ENCODE measurements at places on chromosomes 3 and 15. TPM values are rescaled to one million over a fixed set of nuclear protein-coding genes. Genes with fewer than 3 reads are reported as not detected.
A peak's percentile ranks its signal among the peaks of the same experiment; 100 is the strongest.

DNA sequence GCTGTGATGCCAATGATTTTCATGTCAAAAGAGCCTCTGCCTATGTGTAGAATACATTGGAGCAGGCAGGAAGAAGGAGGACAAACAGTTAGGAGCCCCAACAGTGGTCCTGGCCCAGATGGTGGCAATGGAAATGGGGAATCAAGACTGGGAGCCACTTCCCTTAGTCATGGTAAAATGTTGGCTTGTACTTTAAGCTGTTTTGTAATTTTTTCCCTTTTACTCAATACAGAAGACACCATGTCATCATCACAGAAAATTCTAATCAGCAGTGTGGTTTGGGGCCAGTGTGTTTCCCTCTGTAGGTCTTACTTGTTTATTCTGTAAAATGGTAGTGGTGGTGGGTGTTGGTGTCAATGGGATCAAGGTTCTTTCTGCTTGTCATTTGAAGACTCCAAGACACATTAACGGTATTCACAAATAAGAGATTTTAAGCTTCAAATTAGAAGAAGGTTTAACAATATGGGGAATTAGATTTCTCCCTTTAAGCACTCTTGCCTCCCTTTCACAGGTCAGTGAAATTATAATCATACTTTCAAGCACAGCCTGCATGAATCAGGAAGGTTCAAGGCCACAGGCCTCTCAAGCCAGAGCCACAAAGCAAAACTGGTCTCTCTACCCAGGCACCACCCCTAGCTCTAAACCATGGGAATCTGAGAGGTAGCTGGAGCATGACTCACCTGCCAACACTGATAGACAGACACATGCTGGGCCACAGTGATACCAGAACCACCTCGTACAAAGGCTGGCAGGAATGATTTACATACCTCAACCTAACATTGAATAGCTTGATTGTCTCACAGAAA lies 24.9 kb downstream of the SIAH2 start:
- peak; percentile 77 for DNase-seq
- H3K36me3 ChIP-seq, result peaks cover 37% of the 10 kb centered on the region
- H3K27ac ChIP-seq, result peak overlapping the region; percentile 93
- H3K4me1 ChIP-seq, result peaks cover 71% of the 10 kb centered on the region
- H3K27me3 ChIP-seq, result no peaks in the 10 kb centered on the region

DNA sequence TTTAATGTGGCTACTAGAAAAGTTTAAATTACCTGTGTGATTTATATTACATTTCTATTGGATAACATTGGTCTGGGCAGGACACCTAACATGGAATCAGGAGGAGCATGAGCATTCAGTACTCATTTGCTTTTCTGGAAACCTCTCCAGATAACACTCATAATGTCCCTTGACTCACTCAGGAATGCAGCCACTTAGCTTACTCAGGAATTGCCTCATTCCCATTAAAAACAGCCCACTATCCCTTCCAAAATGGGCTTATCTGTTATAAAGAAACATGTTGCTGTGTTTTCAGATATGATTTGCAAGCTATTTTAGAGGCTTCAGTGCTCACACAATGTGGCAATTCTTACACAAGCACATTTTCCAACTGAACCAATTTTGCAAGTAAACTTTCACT lies 17.1 kb downstream of the GBE1 start:
- no peaks in the 10 kb centered on the region for H3K27me3 ChIP-seq
- peaks cover 7% of the 10 kb centered on the region for H3K4me1 ChIP-seq
- DNase-seq, result no peak
- H3K36me3 ChIP-seq, result peaks cover 8% of the 10 kb centered on the region

DNA sequence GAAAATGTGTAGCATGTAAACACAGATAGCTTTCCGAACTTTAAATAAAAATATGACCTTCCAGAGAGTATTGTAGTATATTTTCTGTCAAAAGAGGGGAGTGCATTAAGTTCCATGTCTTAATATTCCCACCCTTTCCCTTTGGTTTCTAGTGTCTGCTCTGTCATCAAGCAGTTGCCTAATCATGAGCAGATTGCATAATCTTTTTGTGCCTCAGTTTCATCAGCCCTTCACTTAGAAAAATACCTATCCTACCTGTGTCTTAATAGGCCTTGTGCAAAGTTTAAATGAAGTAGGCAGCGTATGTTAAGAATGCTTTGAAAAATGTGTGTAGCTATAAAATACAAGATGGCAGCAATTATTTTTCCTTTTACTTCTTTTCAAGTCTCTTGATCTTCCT lies 52.8 kb downstream of the CALML4 start:
- no peak overlapping the region for H3K4me3 ChIP-seq
- peaks cover 18% of the 10 kb centered on the region for H3K36me3 ChIP-seq
- DNase-seq, result no peak
- H3K27ac ChIP-seq, result no peak overlapping the region
- H3K4me1 ChIP-seq, result peaks cover 13% of the 10 kb centered on the region

GRCh38 chr3:11140713-11141104 lies 13.6 kb upstream of the HRH1 start:
- no peak overlapping the region for H3K27ac ChIP-seq
- no peak for DNase-seq
- H3K27me3 ChIP-seq, result peaks cover 20% of the 10 kb centered on the region
- no peaks in the 10 kb centered on the region for H3K36me3 ChIP-seq

The SPINK8 gene
- not detected for total RNA-seq

DNA sequence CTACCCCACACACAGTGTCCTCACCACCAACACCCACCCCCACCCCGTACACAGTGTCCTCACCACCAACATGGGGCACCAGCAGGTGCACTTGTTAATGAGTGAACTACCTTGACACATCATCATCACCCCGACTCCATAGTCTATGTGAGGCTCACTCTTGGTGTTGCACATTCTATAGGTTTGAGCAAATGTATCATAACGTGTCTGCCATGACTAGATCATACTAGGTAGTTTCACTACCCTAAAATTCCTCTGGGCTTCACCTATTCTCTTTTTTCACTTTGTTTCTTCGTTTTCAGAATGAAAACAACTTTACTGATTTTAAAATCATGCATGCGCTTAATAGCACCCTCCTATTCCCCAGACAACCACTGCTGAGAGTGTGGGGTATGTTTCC lies 102.6 kb upstream of the SLC6A6 start:
- no peaks in the 10 kb centered on the region for H3K36me3 ChIP-seq
- no peak overlapping the region for H3K27ac ChIP-seq
- no peak for DNase-seq
- H3K27me3 ChIP-seq, result peaks cover 2% of the 10 kb centered on the region

The CTDSPL gene
- 3.9 TPM for total RNA-seq

GRCh38 chr3:16632395-16632794 lies 27.2 kb upstream of the DAZL start:
- no peak overlapping the region for H3K4me3 ChIP-seq
- DNase-seq, result no peak
- H3K4me1 ChIP-seq, result no peaks in the 10 kb centered on the region
- H3K36me3 ChIP-seq, result no peaks in the 10 kb centered on the region
- no peak overlapping the region for H3K27ac ChIP-seq
- peaks cover 5% of the 10 kb centered on the region for H3K27me3 ChIP-seq

The ITIH4 gene
- total RNA-seq, result 6.5 TPM

- H3K4me1 ChIP-seq, result no peaks in the 10 kb centered on the region
- H3K4me3 ChIP-seq, result no peak overlapping the region
- no peak for DNase-seq
- H3K27me3 ChIP-seq, result peaks cover 2% of the 10 kb centered on the region
These were observed 283.5 kb downstream of the SV2B start for GRCh38 chr15:91383532-91383931.

- H3K27me3 ChIP-seq, result peaks cover 10% of the 10 kb centered on the region
- no peak overlapping the region for H3K27ac ChIP-seq
- H3K4me1 ChIP-seq, result no peaks in the 10 kb centered on the region
- H3K4me3 ChIP-seq, result no peak overlapping the region
- no peak for DNase-seq
- no peaks in the 10 kb centered on the region for H3K36me3 ChIP-seq
These were observed 115.5 kb downstream of the TMCO5A start for GRCh38 chr15:38049891-38050290.

The CKMT1A gene
- total RNA-seq, result 0.27 TPM

The AADACL2 gene
- not detected for total RNA-seq

The CHRM5 gene
- total RNA-seq, result not detected

GRCh38 chr3:186653080-186653707 lies 12.6 kb upstream of the HRG start:
- no peaks in the 10 kb centered on the region for H3K4me1 ChIP-seq
- no peaks in the 10 kb centered on the region for H3K36me3 ChIP-seq
- no peak for DNase-seq
- H3K4me3 ChIP-seq, result no peak overlapping the region

The LEKR1 gene
- total RNA-seq, result 0.37 TPM

- no peaks in the 10 kb centered on the region for H3K36me3 ChIP-seq
- H3K27me3 ChIP-seq, result no peaks in the 10 kb centered on the region
- H3K4me3 ChIP-seq, result no peak overlapping the region
- DNase-seq, result no peak
- H3K27ac ChIP-seq, result no peak overlapping the region
These were observed 63.0 kb downstream of the NCEH1 start for GRCh38 chr3:172647823-172648222.

GRCh38 chr15:38531509-38531908 lies 33.1 kb downstream of the RASGRP1 start:
- DNase-seq, result no peak
- no peaks in the 10 kb centered on the region for H3K27me3 ChIP-seq
- H3K4me1 ChIP-seq, result peaks cover 98% of the 10 kb centered on the region
- no peak overlapping the region for H3K4me3 ChIP-seq
- peak overlapping the region; percentile 82 for H3K27ac ChIP-seq

DNA sequence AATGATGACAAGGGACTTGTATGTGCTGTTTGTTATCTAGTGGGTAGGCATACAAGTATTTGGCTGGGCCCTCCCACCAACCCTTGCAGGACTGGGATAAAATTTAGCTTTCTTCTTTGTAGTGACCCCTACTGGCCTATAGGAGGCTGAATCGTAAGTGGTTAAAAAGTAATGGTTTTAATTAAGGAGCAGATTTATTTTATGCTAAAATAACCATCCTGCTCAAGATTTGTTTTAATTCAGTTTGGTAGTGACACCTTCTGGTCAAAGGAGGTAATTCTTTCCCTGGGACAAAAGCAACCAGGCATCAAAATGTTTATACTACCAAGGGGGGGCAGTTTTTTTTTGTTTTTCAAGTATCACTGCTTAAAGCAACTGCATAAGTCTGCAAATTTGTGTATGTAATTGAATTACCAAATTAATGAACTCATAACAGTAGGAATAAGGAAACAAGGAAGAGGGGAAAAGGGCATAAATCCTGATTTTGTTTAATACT lies 70.7 kb downstream of the TOP2B start:
- peaks cover 2% of the 10 kb centered on the region for H3K4me1 ChIP-seq
- H3K36me3 ChIP-seq, result peaks cover 4% of the 10 kb centered on the region
- H3K27me3 ChIP-seq, result no peaks in the 10 kb centered on the region
- peak; percentile 12 for DNase-seq

DNA sequence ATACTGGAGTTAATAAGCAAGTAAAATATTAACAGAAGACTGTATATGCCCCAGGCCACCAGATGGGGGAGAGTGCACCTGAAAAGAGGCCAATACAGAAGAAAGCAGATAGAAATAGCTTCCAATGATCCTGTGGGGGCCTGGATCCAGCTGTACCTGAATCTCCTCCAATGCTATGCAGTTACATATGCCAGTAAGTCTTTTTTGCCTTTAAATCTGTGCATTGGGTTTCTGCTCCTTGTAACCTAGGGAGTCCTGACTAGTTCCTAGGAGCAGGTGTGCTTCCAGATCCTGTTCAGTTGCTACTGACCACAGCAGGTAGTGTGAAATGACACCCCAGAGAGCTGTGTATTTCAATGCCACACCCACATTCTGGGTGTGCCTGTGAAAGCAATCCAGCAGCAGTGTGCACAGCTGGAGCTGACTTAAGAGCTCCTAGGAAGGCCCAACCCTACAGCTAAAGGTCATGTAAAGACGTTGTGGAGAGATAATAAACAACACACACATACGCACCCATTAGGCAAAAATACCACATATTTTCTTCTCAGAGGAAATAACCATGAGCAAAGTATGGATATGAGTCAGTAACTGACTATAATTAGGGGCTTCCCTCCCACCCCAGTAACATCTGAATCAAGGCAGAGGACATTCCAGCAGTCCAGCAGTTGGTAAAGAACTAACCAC lies 62.2 kb upstream of the AKAP13 start:
- peaks cover 53% of the 10 kb centered on the region for H3K4me1 ChIP-seq
- H3K27ac ChIP-seq, result peak overlapping the region; percentile 33
- peak overlapping the region; percentile 11 for H3K4me3 ChIP-seq
- H3K36me3 ChIP-seq, result peaks cover 1% of the 10 kb centered on the region
- no peaks in the 10 kb centered on the region for H3K27me3 ChIP-seq

DNA sequence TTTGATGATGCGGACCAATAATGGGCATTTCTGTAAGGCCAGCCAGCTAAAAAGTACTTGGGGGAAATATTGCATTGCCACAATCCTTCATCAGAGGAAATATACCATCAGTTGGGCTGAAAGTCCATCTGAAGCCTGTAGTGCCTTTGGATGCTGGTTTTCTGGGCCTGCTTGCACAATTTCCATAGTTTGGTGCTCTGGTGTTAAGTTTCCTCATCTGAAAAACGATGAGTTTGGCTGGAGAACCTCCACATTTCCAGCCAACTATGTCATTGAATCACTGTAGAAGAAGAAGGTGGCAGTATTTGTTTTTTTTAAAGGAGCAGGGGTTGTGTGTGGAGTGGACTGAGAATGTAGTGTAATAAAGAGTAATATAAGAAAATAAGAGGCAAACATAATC lies 10.1 kb downstream of the CCNB2 start:
- no peaks in the 10 kb centered on the region for H3K4me1 ChIP-seq
- H3K36me3 ChIP-seq, result peaks cover 53% of the 10 kb centered on the region
- H3K27me3 ChIP-seq, result no peaks in the 10 kb centered on the region
- H3K27ac ChIP-seq, result no peak overlapping the region
- no peak for DNase-seq

The TTLL13 gene
- total RNA-seq, result 0.39 TPM

- no peaks in the 10 kb centered on the region for H3K27me3 ChIP-seq
- no peak overlapping the region for H3K4me3 ChIP-seq
- H3K4me1 ChIP-seq, result peaks cover 2% of the 10 kb centered on the region
- H3K36me3 ChIP-seq, result peaks cover 14% of the 10 kb centered on the region
- no peak overlapping the region for H3K27ac ChIP-seq
- DNase-seq, result no peak
These were observed 11.6 kb upstream of the HGD start for GRCh38 chr3:120693439-120694171.

GRCh38 chr3:56484122-56484521 lies 15.9 kb upstream of the ERC2 start:
- no peak overlapping the region for H3K4me3 ChIP-seq
- H3K36me3 ChIP-seq, result no peaks in the 10 kb centered on the region
- DNase-seq, result no peak
